Stimulated activated CD4-positive, alpha-beta T cell treated with anti-CD3 and anti-CD28 coated beads, Interleukin-15, amount 100 ng/mL, for 1 hour (primary cell): ENCODE measurements at places on chromosomes 13 and 19.

DNA sequence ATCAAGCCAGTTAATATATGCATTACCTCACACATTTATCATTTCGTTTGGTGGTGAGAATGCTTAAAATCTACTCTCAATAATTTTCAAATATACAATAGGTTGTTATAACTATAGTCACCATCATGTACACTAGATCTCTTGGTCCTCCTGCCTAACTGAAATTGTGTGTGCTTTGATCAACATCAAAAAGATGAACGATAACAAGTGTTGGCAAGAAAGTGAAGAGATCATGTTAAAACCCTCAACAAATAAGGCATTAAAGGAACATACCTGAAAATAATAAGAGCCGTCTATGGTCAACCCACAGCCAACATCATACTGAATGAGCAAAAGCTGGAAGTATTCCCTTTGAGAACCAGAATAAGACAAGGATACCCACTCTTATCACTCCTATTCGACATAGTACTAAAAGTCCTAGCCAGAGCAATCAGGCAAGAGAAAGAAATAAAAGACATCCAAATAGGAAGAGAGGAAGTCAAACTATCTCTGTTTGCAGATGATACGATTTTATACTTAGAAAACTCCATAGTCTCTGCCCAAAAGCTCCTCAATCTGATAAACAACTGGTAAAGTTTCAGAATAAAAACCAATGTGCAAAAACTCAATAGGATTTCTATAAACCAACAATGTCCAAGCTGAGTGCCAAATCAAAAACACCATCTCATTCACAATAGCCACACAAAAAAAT lies 27.9 kb upstream of the OR10H1 start:
- DNase-seq: no peak

GRCh38 chr19:13669780-13670355 lies 94.5 kb upstream of the MRI1 start:
- DNase-seq: no peak

- no peak for DNase-seq
Observed at GRCh38 chr13:23724196-23724970, 154.2 kb downstream of the TNFRSF19 start.

DNA sequence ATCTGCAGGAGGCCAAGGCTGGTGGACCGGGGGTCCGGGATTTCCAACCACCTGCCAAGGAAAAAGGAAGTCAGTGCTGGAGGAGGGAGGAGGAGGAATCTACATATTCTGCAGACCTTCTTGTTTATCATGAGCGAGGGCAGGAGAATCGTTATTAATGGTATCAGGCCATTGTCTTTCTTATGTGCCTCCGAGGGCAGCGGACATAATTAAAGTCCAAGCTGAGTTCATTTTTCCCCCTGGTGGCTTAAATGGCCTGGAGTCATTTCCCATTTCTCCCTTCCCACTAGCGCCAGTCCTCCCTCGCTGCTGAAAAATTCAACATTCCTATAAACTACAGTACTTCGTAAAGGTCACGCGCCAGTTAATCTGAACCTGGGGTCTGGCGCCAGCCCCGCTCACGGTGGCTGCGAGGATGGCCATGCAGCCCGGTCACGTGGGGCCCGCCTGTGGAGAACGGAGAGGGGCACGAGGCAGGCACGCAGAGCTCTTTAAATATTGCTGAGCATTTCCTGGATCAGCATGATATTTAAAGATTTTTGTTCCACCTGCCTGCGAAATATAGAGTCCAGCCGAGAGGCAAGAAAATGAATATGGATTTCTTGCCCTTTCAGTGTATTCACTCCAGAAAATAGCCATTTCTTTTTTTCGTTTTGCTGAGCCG lies 85.2 kb upstream of the PCDH8 start:
- no peak for DNase-seq

GRCh38 chr19:47897861-47898260 lies 11.7 kb upstream of the SULT2A1 start:
- DNase-seq: no peak

DNA sequence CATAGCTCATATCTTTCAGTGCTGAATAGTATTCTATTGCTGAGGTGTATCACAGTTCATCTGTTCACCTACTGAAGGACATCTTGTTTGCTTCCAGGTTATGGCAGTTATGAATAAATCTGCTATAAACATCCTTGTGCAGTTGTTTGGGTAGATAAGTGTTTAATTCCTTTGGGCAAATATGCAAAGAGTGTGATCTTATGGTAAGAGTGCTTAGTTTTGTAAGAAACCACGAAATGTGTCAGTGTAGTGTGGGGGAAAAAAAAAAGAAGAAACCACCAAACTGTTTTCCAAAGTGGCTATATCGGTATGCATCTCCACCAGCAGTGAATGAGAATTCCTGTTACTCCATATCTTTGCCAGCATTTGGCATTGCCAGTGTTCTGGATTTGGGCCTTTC lies 93.3 kb downstream of the PIBF1 start:
- no peak for DNase-seq

GRCh38 chr13:79655509-79655908 lies 174.6 kb downstream of the NDFIP2 start:
- no peak for DNase-seq
